ENCODE measurements at places on chromosomes 11 and 22.

DNA sequence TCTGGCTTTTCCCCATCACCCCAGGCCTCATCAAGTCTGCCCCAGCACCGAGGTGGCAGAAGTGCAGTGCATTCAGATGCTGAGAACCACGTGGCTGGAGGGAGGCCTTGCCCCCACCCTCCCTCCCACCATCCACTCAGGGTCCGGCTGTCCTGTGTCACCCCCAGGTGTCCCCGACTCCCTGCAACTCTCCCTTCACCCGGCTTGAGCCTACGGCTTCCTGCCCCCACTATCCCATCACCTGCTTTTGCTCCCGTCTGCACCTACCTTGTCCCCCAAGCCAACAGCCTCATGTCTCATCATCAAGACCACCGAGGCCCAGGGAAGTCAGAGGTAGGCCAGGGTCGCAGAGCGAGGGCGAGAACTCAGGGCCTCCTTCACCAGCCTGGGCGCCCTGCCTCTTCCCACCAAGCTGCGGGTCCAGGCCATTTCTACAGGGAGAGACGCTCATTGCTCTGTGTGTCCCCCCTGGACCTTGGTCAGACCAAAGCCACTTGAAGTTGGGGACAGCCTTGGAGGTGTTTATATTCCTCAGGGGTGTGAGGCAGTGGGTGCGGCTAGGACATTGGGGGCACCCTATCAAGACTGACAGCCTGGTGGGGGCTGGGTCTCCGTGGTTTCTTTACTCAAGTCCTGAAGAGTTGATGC, 66.2 kb upstream of the CCND1 start:
- DNase-seq: no peak

DNA sequence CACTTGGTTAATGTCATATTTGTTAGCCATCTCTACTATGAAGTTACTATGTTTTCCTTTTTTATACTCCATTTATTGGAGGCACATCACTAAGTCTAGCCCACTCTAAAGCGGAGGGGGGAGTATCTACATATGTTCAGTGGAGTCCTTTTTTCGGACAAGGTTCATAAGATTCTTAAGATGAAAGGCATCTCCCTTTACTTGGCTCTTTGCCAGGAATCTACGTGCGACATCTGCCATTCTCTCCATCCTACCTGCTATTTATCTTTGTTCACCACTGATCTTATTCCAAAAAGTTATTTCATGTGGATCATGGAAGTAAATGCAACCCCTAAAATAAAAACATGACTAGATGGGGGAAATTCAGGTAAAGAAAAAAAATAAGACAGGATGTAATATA, 77.4 kb upstream of the YWHAH start:
- no peak for DNase-seq

DNA sequence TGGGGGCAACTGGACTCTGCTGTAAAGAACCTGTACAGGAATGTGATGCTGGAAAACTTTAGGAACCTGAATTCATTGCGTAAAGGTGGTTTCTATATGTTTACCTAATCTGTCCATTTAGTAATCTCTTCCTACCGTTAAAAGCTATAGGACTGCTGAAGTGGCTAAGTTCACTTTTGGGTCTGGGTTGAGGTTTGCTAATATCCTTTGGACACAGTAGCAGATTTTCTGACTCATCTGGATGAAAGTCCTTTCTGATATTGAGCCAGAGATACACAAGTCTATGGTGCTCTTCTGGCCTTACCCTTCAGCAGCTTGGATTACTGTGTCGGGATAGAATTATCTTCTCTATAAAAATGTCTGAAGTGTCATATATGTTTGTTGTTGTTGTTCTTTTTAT, 16.9 kb downstream of the ZNF215 start:
- DNase-seq: no peak

- no peak for DNase-seq
These were observed 57.9 kb downstream of the UVRAG start for GRCh38 chr11:75872887-75873416.

DNA sequence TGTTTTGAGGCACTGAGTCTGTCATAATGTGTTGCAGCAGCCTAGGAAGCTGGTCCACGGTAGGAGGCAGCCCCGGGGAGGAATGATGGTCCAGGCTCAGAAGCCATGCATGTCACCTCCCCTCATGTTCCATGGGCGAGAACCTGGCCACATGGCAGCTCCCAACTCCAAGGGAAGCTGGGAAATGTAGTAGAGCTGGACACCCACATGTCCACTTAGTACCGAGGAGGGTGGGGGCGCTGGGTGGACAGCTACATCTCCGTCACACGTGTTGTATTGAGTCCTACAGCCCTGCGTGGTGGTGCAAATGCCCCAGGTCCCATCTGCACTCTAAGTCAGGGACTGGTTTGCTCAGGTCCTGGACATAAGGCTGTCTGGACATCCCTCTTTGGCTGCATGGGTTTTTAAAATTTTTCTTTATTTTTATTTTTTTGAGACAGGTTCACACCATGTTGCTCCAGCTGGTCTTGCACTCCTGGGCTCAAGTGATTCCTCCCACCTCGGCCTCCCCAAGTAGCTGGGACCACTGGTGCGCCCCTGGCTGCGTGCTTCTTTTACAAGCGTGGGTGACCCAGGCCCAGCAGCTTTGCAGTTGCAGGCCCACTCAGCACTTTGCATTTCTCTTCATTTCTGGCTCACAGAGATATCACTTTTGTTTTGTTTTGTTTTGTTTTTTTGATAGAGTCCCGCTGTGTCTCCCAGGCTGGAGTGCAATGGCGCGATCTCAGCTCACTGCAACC, 3.9 kb upstream of the CTTN start:
- DNase-seq: no peak

GRCh38 chr11:48141475-48142122, 75.0 kb upstream of the OR4B1 start:
- peak; percentile 60 for DNase-seq

- DNase-seq: no peak
These were observed 122.5 kb downstream of the MIAT start for GRCh38 chr22:26779929-26780328.

GRCh38 chr11:66420671-66421476, at the start of gene NPAS4:
NPAS4 (plus strand) TSS chr11:66421035; CDS start chr11:66421180, 145 bp downstream.
- no peak for DNase-seq

DNA sequence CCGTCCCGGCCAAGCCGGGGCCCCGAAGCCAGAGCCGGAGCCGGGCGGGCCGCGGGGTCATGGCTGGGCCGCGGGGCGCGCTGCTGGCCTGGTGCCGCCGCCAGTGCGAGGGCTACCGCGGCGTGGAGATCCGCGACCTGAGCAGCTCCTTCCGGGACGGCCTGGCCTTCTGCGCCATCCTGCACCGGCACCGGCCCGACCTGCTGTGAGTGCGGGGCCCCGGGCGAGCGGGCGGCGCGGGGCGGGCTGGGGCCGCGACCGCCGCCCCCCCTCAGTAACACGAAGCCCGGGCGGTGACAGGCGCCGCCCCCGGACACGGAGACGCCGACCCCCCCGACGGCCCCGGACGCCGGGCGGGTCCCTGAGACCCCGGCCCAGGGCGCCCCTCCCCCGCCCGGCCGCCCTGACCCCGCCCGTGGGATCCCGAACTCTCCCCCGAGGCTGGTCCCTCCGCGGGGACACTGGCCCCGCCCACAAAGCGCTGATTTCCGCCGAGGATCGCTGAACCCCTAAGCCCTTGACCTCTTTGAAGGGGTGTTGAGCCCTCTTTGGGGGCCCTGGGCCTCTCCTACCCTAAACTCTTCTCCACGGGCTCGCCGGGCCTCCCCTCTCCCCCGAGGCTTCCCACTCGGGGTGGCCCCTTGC, 389 bp downstream of the MICALL1 start:
- DNase-seq: no peak

- DNase-seq: peak; percentile 75
These were observed 8.5 kb downstream of the YPEL4 start for GRCh38 chr11:57641011-57641807.

DNA sequence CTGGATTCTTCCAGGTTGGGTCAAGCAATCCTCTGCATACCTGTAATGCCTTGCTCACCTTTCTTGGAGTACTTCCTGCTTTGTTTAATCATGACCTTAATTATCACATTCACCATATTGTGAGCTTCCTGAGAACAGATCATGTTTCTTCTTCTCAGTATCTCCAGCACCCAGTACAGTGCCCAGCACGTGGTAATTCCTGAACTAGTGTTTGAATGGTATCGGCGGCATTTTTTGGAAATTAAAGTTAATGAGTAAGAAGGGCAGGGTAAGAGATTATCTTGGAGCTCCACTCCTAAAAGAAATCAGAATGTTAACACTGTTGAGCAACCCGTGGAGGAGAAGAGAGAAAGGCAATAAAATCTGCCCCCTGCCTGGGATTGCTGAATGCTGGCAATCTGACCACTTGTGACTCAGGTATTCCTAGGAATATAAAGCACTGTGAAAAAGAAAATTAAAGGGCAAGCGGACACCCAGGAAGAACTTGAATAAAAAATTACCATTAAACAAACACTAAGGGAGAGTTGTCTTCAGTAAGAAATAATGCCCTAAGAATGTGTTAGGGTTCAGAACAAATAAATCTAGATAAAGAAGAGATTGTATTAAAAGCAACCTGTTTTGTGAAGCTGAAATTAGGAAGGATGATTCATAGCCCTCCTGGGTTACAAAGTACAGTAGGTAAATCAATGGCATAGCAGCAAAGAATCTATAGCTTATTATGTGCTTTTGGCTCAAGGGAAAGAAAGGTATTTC, 92.9 kb downstream of the PDHX start:
- DNase-seq: peak; percentile 95

DNA sequence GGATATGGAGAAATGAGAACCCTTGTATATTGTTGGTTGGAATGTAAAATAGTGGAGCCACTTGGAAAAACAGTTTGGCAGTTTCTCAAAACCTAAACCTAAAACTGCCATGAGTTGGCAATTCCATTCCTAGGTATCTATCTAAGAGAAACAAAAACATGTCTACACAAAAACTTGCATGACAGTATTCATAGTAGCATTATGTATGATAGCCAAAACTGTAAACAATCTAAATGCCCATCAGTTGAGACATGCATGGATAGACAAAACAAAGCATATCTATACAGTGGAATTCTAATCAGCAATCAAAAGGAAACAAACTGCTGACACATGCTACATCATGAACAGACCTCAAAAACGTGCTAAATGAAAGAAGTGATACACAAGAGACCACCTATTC, 34.9 kb downstream of the TRAF6 start:
- no peak for DNase-seq

GRCh38 chr11:33001751-33002542, 13.7 kb upstream of the DEPDC7 start:
- no peak for DNase-seq

GRCh38 chr11:82676483-82677094, 57.1 kb downstream of the FAM181B start:
- no peak for DNase-seq

- DNase-seq: peak; percentile 99
These were observed 281.9 kb downstream of the CADM1 start for GRCh38 chr11:115222218-115222862.

DNA sequence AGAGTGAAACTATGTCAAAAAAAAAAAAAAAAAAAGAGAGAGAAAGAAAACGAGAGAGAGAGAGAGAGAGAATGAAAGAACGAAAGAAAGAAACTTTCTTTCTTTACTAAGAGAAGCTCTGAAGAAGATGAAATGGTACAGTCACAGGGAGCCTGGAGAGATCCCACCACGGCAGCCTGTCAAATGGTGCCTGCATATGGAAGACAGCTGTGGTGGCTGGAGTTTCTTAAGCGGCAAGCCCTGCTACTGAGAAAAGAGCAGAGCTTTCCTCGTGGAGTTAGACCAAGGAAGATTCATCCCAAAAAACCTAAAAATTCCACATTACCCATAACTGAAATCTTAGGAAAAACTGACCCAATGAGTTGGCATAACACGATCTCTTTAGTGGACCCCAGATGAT, 66.7 kb downstream of the MICAL3 start:
- DNase-seq: no peak

DNA sequence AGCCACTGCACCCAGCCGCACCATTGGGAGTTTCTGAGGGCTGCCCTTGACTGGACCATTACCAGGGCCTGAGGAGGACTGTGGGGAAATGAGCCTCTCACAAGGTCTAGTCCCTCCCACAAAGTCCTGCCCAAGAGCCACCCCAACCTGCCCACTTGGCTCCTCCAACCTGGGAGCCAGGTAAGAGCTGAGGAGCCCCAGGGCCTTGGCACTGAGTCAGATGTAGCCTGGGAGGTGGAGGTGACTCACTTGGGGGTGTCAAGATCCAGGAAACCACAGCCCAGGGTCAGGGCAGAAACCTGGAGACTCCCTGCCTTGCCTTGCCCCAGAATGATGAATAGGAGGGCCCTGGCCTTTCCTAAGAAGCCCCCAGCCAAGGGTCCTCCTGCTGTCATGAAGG, 25.8 kb upstream of the P2RY2 start:
- DNase-seq: peak; percentile 76

DNA sequence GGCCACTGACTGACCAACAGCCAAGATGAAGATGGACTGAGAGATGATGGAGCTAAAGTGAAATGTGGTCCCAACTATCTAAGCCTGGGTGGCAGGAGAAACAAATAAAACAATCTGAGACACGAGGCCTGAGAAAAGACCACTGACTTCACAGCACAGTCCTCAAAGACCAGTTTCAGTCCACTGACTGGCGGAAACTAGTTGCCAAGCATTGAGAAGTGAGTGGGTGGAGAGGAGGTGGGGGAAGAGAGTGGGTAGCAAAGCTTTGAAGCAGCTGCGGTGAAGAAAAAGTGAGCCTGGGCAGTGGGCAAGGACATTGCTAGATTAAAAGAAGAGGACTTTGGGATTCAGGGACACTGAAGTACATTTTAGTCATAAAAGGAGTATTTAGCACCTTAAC, 1.9 kb downstream of the MS4A1 start:
- DNase-seq: no peak

GRCh38 chr22:29580200-29580810, 608 bp downstream of the NIPSNAP1 start:
- no peak for DNase-seq

GRCh38 chr22:50531546-50531961, 1.7 kb upstream of the TYMP start:
- DNase-seq: no peak

DNA sequence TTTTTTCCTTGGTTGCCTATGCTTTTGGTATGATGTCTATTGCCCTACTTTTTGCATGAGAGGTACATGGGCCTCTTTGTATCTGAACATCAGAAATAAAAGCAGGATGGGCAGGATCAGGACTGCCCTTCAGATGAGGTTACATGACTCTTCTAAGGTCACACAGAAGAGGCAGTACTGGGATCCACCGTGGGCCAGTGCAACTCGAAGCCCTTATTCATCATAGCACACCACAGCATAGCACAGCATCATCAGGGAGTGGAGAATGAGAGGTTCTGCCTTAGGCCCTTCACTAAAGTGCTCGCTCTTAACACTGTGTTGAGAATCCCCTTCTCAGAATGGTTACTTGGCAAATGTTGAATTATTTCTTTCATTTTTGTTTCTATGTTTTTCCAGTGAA, 88.3 kb downstream of the C22orf31 start:
- no peak for DNase-seq

GRCh38 chr22:21694795-21695429, 29.1 kb downstream of the PPIL2 start:
- DNase-seq: no peak
